ELR (cell line): ENCODE measurements at places on chromosomes 7 and 10.
A peak's percentile ranks its signal among the peaks of the same experiment; 100 is the strongest.

GRCh38 chr7:47027695-47028240 lies 554.1 kb downstream of the TNS3 start:
- no peak for DNase-seq

DNA sequence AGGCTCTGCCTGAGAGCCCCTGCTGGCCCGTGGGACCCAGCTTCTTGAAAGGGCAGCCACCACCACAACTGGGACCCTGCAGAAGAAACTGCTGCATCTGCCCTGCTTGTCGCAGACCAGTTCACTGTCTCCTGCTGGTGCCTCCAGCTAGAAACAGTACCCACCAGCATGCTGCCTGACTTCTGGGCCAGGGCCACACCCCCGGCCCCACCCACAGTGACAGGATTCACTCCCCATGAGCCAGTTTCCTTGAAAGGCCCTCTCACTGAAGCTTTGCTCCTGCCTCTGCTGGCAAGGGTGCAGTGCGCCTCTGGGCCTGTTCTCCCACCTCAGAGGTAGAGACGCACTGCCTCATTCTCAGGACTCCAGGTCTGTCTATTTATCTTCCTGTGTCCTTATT lies 32.4 kb downstream of the ANXA11 start:
- DNase-seq, result no peak

- no peak for DNase-seq
Observed at GRCh38 chr10:67912331-67912946, 28.0 kb downstream of the SIRT1 start.

- DNase-seq, result no peak
Observed at GRCh38 chr10:128398118-128398517, 271.9 kb upstream of the MKI67 start.

- peak; percentile 47 for DNase-seq
Observed at GRCh38 chr7:70694434-70694970, 437.4 kb upstream of the GALNT17 start.

DNA sequence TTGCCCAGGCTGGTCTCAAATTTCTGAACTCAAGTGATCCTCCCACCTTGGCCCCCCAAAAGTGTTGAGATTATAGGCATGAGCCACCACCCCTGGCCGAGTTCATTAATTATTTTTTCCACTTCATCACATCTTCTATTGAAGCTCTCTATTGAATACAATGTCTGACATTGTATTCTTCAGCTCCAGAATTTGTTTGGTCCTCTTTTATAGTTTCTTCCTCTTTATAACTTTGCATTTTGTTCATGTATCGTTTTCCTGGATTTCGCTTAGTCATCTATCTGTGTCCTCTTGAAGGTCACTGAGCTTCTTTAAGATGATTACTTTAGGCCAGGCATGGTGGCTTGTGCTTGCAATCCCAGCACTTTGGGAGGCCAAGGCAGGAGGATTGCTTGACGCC lies 30.2 kb downstream of the NOM1 start:
- DNase-seq, result no peak

DNA sequence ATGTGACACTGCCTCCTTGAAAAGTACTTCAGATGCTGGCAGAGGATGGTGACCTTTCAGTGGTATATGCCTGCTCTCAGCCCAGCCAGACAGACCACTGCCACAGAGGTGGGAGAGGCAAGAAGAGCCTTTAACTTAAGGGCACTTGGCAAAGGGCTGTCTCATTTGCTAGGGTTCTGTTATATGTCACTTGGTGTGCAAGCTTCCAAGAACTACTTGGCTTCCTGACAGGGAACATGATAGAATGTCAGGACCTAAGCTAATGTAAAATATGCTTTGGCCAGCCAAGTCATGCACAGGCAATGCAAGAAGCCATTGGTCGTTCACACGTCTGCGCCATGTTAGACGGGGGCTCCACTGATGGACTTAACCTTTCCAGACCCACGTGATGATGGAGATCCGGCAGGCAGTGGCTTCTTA lies 54.7 kb downstream of the RBM20 start:
- no peak for DNase-seq

DNA sequence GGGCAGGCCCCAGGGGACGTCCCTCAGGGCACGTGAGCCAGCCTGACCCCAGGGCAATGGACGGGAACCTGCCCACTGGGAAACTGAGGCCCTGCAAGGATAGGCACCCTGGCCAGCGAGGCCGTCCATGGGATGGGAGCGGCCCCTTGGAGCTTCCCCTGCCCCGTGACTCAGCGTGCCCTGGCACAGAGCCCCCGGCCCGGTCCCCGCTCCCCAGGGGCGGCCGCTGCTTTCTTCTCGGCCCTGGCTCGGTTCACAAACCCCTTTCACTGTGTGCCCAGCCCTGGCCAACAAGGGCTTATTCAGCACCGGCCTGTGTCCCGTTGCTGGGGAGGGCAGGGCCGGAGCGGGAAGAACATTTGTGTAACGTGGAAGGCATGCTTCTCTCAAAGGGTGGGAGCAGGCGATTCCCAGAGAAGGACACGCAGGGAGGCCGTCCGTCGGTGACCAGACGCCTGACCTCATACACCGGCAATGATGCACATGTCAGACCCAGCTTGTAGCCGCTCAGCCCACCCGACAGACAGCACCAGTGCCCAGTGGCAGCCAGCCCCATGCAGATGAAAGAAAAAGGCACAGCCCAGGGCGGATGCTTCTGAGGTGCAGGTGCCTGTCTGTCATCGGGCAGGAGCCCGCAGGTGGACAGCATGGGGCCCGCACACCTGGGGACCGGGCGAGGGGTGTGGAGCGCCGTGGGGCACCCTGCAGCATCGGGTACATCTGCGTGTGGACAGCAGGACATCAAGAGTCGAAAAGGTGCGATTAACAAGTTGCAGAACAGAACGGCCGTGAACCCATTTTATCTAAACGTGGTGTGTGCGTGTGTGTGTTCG lies 94.5 kb downstream of the PDGFA start:
- DNase-seq, result no peak

GRCh38 chr10:64271508-64271907 lies 750.3 kb downstream of the REEP3 start:
- no peak for DNase-seq

DNA sequence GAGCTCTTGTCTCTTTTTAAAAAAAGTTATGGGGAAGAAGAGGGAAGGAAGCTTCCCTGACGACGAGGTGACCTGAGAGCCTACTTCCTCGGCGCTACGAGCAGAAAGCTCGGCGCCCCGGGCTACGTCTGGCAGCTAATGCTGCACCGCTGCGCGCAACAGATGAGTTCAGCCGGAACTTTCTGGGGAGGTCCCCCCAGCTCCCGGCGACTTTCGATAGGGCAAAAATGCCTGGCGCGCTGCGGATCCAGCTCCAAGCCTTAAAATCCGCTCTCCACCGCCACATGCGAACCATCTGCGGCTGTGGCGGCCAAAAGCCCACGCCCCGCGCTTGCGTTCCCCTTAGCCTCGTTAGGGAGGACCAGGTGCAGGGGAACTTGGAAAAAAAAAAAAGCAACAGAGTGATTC lies 621 bp downstream of the P4HA1 start:
- DNase-seq, result peak; percentile 87

- no peak for DNase-seq
Observed at GRCh38 chr10:132511121-132512051, 26.2 kb upstream of the INPP5A start.

GRCh38 chr7:75850235-75850634 lies 28.6 kb upstream of the RHBDD2 start:
- no peak for DNase-seq

DNA sequence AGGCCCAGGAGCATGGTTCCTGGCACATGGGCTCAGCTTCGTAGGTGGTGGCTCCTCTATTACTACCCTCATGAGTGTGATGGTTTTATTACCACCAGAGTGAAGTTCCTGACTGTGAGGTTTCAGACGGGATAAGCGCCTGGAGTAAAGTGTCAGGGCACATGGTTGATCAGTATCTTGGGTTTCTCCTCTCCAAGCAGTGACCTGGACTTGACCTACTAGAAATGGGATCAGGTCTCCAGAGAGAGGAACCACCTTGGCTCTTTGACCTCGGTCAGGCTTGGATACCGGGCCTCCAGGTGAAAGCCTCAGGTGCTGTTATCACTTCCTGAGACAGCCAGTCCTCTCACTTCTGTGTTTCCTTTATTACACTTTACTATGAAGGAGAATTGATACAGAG lies 67.7 kb downstream of the GRK5 start:
- DNase-seq, result no peak

- no peak for DNase-seq
Observed at GRCh38 chr7:711922-712380, 14.5 kb upstream of the DNAAF5 start.

GRCh38 chr10:119715628-119716505 lies 10.0 kb upstream of the INPP5F start:
- DNase-seq, result no peak

- no peak for DNase-seq
Observed at GRCh38 chr7:124779194-124779593, 13.6 kb upstream of the GPR37 start.

DNA sequence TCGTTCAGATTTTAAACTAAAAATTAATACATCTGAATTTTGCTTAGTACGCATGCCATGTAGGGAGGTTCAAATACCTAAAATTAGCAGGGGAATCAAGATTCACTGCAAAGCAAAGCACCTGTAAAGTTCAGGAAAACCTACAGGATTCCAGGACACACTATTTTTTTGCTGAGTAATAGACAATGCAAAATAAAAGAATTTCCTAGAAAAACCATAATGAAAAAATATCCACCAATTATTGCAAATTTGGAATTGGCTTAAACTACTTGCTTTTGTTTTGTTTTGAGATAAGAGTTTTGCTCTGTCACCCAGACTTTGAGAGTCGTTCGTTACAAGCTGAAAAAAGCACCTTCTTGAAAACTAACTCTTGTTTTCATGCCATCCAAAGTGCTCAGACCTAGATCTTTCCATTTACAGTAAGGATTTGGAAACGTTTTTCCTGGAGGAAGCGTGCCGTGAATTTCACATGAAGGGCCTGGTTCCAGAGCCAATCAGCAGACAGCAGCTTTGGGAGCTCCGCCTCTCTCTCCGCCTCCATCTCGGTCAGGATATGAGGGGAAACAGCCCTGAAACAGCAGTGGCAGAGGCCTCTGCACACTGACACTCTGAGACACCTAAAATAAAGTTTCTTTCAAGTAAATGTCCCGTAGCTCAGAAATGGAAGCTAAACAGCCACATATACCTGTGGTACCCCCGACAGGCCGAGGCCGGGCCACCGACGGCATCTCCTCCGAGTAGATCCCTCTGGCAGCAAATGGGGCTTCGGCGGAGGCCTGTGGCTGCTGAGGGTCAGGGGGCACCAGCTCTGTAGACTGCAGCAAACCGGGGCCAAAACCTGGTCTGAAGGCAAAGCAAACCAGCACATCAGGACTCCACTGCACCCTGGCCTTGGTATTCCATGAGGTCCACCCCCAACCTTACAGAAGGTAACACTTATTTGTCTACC lies 45.9 kb upstream of the ATP6V0A4 start:
- DNase-seq, result no peak

GRCh38 chr7:144508702-144509101 lies 105.2 kb upstream of the NOBOX start:
- no peak for DNase-seq

DNA sequence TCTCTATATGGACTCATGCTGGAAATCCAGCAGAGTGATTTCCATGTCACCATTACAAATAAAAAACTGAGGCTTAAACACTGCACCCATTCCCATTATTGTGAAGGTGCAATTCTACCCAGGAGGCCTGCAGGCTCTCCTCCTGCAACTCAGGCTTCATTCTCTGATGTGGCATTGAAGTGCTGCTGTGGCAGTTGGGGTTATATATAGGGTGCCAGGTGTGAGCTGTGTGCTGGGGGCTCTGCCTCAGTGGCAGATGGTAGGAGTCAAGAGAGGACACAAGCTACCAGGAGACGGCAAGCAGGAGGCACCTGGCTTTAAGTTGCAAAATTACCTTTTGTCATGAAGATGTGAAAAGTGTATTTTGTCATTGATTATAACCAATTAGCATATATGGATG lies 21.3 kb downstream of the ZNF107 start:
- no peak for DNase-seq

- DNase-seq, result no peak
Observed at GRCh38 chr7:73433924-73434700, 534 bp downstream of the FZD9 start.

DNA sequence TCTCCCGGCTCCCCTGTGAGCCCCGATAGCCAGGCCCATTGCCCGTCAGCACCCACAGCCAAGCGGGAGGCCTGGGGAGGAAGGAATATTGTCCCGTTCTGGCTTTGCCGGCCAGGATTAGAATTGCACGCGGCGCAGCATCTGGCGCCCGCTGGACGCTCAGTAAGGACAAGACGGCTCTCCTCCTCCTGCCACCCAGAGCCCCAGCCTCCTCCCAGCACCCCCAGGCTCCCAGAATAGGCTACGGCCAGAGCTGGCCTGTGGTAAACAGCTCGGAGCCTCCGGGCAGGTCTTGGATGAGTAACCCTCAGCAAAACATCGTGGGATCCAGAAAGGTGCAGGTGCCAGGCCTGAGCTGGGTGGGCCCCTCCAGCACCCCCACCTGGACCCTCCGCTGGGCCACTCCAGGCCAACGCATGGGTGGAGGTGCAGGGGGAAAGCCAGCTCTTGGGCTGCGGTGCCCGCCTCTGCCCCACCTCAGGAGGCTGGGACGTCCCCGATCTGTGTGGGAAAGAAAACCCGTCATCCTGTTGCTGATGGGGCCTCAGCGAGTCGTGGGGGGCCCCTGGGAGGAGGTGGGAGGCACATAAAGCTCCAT lies 5.8 kb upstream of the FAM20C start:
- no peak for DNase-seq

DNA sequence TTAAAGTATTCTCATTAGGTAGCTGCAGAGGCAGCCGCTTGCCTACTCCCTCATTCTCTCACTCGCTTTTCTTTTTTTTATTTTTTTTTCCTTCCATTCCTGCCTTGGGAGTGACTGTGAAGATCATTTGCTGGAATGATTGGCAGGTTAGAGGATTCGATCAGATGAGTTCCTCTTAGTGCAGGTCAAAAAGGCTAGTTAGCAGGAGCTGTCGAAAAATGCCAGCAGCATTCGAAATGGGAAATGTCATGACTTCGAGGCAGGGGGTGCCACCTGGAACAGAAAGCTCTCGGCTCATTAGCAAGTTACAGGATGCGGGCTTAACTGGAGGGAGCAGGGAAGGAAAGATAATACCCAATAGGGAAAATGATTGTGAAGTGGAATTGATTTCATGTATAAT lies 137.5 kb upstream of the FZD1 start:
- no peak for DNase-seq

GRCh38 chr10:132395704-132396493 lies 1.1 kb upstream of the PWWP2B start:
- DNase-seq, result peak; percentile 26

GRCh38 chr7:137670222-137671064 lies 176.3 kb downstream of the DGKI start:
- DNase-seq, result peak; percentile 54

DNA sequence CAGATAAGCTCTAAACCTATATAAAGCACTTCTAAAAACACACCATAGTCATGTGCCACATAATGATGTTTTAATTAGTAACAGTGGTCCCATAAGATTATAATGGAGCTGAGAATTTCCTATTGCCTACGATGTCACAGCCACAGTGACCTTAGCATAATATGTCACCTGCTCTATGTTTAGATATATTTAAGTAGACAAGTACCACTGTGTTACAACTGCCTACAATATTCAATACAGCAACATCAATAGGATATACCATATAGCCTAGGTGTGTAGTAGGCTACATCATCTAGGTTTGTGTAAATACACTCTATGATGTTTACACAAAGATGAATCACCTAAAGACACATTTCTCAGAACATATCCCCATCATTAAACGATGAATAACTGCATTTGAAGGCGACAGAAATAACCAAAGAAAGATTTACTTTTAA lies 24.5 kb downstream of the GPR22 start:
- peak; percentile 24 for DNase-seq

GRCh38 chr7:140525743-140526142 lies 46.4 kb upstream of the MKRN1 start:
- DNase-seq, result peak; percentile 19

GRCh38 chr10:30079408-30079807 lies 20.0 kb upstream of the JCAD start:
- no peak for DNase-seq

- no peak for DNase-seq
Observed at GRCh38 chr7:21651697-21652096, 108.9 kb downstream of the DNAH11 start.
